ENCODE measurements at places on chromosomes 2 and 18. TPM values are rescaled to one million over a fixed set of nuclear protein-coding genes. Genes with fewer than 3 reads are reported as not detected.
A peak's percentile ranks its signal among the peaks of the same experiment; 100 is the strongest.

Gene FOXD4L1
- not detected for total RNA-seq

Gene UPP2
- not detected for total RNA-seq

Gene CLEC4F
- not detected for total RNA-seq

Gene NCKAP5
- under 0.01 TPM for total RNA-seq

Gene MITD1
- 30.9 TPM for total RNA-seq

GRCh38 chr2:64859312-64860212, 129.6 kb upstream of the SLC1A4 start:
- DNase-seq: peak; percentile 97

GRCh38 chr2:10478298-10478625, 30.1 kb upstream of the ODC1 start:
- peak; percentile 25 for DNase-seq
